ENCODE measurements at places on chromosomes 6 and 20.

GRCh38 chr6:82322386-82322785 is 41.2 kb upstream of the TPBG start:
- no peak for DNase-seq

- no peak for DNase-seq
Observed at GRCh38 chr6:170210651-170211403, 80.1 kb downstream of the DLL1 start.

DNA sequence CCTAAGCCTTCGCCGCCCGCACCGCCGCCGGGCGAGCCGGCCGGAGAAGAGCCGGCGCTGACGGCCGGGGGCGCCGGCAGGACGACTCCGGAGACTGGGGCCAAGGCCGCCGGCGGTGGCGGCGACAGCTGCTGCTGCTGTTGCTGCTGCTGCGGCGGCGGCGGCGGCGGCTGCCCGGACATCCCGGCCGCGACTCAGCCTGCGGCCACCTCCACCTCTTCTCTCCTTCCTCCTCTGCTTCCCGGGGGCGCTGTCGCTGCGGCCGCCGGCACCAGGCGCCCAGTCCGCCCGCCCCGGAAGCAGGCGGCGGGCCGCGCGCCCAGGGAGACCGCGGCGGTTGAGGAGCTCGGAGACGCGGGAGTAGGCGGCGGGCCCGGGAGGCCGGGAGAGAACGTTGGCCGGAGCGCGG is 307 bp downstream of the RANBP9 start:
- peak; percentile 50 for DNase-seq

- no peak for DNase-seq
Observed at GRCh38 chr6:157460182-157460999, 79.4 kb downstream of the ZDHHC14 start.

DNA sequence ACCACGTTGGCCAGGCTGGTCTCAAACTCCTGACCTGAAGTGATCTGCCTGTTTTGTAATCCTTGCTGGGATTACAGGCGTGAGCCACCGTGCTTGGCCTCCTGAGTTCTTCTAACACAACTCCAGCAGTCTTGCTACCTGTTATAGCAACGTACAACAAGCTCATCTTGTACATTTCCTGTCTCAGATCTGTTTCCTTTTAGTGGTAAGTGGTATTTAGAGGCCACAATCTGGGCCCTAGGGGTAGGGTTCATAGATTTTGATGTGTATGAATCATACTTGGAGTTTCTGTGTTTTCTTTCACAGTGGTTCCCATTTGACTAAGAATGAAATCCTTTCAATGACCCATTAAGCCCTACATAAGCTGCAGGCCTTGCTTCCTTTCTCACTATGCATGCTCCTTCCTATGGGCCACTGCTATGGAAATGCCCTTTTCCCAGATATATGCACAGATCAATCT is 27.1 kb upstream of the SYNCRIP start:
- DNase-seq = peak; percentile 18

GRCh38 chr6:129764761-129765407 is 54.9 kb upstream of the ARHGAP18 start:
- no peak for DNase-seq

GRCh38 chr6:12595161-12595811 is 121.3 kb upstream of the PHACTR1 start:
- no peak for DNase-seq

- peak; percentile 67 for DNase-seq
Observed at GRCh38 chr6:53335224-53335994, 13.3 kb downstream of the ELOVL5 start.

GRCh38 chr6:156674197-156674596 is 103.0 kb upstream of the ARID1B start:
- no peak for DNase-seq

DNA sequence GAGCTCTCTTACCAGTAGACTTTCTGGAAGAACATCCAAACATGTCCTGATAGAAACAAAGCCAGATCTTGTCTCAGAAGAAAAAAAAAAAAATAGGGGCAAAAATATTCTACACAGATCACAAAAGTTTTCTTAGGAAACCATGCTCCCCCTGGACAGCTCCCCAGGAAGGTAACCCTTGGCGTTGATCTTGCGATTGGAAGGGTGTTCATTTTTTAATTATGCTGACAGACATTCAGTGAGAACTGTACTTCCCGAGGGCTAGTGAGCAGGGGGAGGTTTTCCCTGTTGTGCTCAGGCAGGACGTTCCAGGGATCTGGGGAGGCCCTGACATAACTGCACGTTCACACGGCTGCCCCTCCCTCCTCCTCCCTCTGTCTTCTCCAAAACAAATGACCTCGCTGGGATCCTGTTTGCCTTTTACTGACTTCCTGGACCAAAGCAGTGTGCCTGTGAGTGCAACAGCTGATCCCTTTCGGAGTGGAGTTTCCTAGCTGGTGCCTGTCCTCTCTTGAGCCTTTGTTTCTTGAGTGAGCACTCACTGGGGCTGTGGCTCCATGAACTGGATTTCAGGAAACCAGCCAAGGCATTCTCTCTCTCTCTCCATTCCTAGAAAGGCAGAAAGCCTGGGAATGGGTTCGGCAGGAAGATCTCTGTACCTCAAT is 46.7 kb downstream of the MARCKS start:
- no peak for DNase-seq

DNA sequence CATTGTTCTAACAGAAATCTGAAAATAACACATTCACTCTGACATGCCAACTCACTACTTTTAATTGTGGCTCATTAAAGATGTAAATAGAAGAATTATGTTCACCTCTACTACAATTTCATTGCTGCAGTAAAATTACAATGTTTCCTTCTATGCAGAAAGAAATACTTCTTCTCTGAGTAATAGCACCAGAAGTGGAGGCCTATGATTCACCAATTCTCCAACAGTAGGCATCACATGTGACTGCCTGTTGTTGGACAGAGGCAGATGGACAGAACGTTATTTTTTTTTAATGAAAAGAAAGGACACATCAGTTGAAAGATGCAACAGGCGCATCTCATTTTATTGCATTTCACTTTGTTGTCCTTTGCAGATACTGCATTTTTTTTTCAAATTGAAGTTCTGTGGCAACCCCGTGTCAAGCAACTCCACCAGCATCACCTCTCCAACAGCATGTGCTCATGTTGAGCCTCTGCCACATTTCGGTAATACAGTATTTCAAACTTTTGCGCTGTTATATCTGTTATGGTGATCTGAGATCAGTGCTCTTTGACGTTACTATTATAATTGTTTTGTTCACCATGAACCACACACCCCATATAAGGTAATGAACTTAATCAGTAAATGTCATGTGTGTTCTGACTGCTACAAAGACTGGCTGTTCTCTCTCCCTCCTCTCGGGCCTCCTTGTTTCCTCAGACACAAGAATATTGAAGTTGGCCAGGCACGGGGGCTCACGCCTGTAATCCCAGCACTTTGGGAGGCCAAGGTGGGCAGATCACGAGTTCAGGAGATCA is 121.4 kb downstream of the ATXN1 start:
- no peak for DNase-seq

- DNase-seq = no peak
Observed at GRCh38 chr6:122995921-122996793, at the start of gene CLVS2. Gene CLVS2, plus strand, starts transcription at chr6:122996235. Its CDS starts 1,543 bp downstream, at chr6:122997778.

DNA sequence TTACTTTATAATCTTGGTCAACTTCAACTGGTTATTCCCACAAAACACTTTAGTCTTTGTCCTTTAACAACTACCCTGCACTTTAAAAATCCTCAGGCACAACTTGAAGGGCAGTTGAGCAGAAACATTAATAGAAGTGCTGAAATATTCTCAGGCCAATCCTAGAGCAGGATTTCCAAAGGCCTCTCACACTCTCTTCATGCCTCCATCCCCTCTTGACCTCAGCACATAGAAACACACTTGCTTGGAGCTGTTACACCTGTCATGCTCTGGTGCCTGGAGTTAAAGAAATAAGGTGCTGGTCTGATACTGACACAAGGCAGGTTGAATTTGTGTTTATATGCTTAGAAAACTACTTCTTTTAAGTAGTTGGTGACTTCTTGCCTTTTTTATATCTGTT is 618.8 kb upstream of the POU3F2 start:
- DNase-seq = no peak

DNA sequence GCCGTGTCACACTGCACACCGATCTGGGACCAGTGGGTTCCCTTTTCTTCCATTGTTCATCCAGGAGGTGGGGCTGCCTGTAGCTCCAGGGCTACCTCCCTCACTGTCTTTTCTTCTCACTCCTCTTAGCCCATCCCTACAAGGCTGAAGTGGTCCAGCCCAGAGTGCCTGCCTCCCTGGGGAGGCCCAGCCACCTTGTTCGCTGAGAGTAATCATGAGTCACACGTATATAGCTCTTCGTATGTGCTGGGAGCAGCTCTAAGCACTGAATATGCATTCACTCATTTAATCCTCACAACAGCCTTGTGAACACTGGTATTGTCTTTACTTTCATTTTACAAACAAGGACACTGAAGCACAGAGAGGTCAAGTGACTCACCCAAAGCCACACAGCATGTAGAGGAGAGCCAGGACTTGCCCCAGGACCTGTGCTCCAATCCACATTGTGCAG is 14.7 kb upstream of the CCDC167 start:
- no peak for DNase-seq

GRCh38 chr6:155528982-155529453 is 73.4 kb upstream of the NOX3 start:
- DNase-seq = no peak

GRCh38 chr20:61118429-61119224 is 133.4 kb upstream of the CDH4 start:
- DNase-seq = no peak

GRCh38 chr20:31863296-31864085 is 6.8 kb downstream of the DUSP15 start:
- no peak for DNase-seq

GRCh38 chr6:135183002-135183531 is 2.0 kb downstream of the MYB start:
- peak; percentile 35 for DNase-seq

DNA sequence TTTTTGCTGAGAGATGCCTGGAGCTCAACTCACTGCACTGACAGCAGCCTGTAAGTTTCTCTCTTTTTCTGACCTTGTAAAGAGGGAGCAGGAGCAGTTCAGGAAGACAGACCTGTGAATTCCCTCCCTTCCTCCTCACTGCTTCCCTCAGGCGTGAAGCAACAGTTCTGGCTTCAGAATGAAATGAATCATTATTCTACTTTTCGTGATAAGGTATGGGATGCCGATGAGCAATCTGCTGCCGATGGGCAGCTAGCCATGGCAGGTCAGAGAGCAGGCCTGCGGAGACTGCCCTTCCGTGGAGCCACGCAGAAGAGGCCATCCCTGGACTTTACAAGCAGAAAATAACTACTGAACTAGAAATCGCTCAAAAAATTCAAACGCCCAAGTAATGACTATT is 426.5 kb upstream of the RNF217 start:
- DNase-seq = no peak

- no peak for DNase-seq
Observed at GRCh38 chr6:149112976-149113375, 204.5 kb upstream of the TAB2 start.
